AG20443 (cell line): ENCODE measurements at places on chromosomes 3 and 15.

- peak; percentile 77 for DNase-seq
Observed at GRCh38 chr3:10551821-10552630, 46.6 kb upstream of the ATP2B2 start.

DNA sequence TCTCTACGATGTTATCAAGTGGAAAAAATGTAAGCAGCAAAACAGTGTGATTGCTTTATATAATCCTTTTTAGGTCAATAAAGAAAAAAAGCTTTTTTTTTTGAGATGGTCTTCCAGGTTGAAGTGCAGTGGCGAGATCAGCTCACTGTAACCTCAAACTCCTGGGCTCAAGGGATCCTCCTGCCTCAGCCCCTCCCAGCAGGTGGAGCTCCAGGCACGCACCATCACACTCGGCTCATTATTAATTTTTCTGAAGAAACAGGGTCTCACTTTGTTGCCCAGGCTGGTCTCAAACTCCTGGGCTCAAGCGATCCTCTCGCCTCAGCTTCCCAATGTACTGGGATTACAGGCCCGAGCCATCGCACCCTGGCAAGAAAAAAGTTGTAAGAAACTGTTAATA is 17.3 kb downstream of the RNF168 start:
- no peak for DNase-seq

DNA sequence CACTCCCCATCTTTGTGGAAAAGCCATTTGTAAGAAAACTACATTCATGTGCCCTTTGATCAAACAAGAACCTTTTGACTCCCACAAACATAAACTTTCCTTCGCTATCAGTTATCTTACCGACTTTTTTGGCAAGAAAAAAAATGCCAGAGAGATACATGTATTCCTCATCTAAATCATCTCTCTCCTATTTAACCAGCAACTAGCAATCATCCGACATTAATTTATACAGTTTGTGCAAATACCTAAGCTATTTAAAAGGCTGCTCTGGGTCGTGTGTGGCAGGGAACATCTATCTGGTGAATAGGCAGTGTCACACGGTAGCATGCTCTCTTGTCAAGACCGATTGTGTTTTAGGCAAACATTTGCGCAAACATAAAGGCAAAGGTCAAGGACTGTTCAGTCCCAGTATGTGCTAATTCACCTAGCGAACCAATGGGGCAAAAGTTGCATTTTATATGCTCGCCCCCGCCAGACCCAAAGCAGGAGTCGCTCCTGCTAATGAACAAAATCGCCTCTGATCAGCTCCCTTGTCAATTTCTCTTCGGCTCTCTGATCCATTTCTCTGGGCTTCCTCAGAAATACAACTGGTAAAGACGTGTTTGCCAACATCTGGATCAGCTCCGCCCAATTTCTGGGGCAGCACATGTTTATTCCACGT is 37.7 kb downstream of the ZIC4 start:
- no peak for DNase-seq

DNA sequence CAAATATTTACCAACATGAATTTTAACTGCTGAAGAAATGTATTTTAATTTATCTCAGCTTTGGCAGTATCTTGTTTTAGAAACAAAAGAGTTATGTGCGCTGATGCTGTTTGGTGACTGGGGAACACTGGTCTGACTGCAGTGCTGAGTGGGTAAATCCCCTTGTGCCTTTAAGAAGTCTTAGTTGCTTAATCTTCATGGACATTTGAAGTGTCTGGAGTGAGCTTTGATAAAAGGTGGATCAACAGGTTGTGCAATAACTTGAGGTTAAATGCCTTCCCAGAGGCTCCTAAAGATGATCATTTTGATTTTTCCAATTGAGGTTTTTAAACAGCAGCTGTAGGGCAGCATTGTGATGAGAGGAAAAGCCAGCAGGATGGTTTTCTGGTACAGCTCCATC is 68.7 kb downstream of the TP63 start:
- no peak for DNase-seq

DNA sequence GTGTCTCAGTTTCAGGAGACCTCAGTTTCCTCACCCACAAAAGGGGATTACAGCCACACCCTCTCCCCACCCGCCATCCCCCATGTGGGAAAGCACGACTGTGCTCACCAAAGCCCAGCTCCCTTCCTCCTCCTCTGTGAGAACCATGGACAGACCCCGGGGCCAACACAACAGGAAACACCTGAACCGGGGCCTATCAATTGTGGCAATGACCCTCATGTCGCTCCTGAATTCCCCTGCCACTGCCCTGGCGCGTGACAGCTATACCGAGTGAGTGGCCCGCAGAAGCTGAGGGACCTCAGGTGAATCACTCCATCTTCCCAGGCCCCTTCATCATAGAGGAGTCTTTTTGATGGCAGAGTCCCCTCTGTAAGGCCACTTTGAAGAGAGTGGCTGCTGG is 28.6 kb downstream of the PLEKHO2 start:
- no peak for DNase-seq

- peak; percentile 79 for DNase-seq
Observed at GRCh38 chr3:126102530-126102951, 18.6 kb upstream of the SLC41A3 start.

GRCh38 chr3:9721700-9722060 is 9.9 kb upstream of the BRPF1 start:
- no peak for DNase-seq

DNA sequence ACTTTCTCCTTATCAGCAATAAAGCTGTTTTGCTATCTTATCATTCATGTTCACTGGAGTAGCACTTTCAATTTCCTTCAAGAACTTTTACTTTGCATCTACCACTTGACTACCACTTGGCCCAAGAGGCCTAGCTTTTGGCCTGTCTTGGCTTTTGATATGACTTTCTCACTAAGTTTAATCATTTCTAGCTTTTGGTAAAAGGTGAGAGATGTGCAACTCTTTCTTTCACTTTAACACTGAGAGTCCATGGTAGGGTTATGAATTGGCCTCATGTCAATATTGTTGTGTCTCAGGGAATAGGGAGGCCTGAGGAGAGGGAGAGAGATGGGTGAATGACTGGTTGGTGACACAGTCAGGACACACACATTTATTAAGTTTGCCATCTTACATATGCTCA is 31.0 kb upstream of the FAM3D start:
- DNase-seq = no peak

DNA sequence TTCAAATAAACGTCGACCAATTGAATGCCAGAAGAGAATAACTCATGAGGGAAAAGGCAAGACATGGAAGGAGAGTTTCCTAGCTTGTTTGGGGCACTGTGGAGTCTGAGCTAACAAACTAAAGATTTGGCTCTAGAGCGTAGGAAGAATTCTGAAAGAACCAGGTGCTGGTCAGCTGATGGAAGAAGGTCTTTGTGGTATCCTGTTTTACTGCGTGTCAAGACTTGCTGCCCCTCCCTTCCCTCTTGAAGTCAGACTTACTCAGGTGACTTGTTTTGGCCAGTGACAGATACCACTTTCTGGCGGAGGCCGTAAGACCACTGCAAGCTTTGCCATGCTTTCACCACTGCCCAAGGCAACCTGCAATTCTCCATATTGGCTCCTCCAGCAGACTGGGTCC is 673 bp upstream of the HCLS1 start:
- DNase-seq = no peak
